ENCODE measurements at places on chromosomes 12 and 14. TPM values are rescaled to one million over a fixed set of nuclear protein-coding genes. Genes with fewer than 3 reads are reported as not detected.
A peak's percentile ranks its signal among the peaks of the same experiment; 100 is the strongest.

Gene P2RX7
- total RNA-seq = 0.14 TPM

Gene SERPINA4
- not detected for total RNA-seq

DNA sequence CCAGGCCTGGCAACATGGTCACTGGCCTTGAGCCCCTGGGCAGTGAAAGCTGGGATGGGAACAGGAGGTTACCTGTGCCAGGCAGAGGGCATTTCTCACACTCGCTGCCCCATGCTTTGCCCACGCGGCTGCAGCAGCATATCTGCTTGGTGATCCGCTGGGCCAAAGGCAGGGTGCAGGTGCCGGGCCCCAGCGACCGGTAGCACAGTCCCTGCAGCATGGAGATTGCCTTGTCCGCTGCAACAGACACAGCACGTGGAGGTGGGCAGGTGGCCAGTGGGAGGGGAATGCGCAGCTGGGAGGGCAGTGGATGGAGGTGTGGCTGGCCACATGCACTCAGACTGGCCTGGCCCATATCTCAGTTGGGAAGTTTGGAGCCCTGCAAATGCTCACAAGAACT, 35.3 kb downstream of the ISCA2 start:
- no peak for DNase-seq

GRCh38 chr12:119176267-119177055, 2.3 kb upstream of the HSPB8 start:
- peak; percentile 88 for DNase-seq
